Activated CD8-positive, alpha-beta memory T cell treated with anti-CD3 and anti-CD28 coated beads, Interleukin-2, amount 10 ng/mL, durations not matched to agents 7 days and 5 days (primary cell): ENCODE measurements at places on chromosomes 1 and 21. TPM values are rescaled to one million over a fixed set of nuclear protein-coding genes. Genes with fewer than 3 reads are reported as not detected.

The LIX1L gene
- 36.2 TPM for total RNA-seq

- H3K4me1 ChIP-seq: no peaks in the 10 kb centered on the region
- no peak overlapping the region for H3K4me3 ChIP-seq
- no peak for DNase-seq
- no peaks in the 10 kb centered on the region for H3K27me3 ChIP-seq
- no peaks in the 10 kb centered on the region for H3K36me3 ChIP-seq
- H3K27ac ChIP-seq: no peak overlapping the region
Observed at GRCh38 chr1:241391926-241392710, 35.1 kb upstream of the RGS7 start.

- no peak for DNase-seq
- no peaks in the 10 kb centered on the region for H3K4me1 ChIP-seq
- H3K36me3 ChIP-seq: no peaks in the 10 kb centered on the region
- H3K27ac ChIP-seq: no peak overlapping the region
- no peaks in the 10 kb centered on the region for H3K27me3 ChIP-seq
Observed at GRCh38 chr1:3222042-3222692, 153.2 kb downstream of the PRDM16 start.

DNA sequence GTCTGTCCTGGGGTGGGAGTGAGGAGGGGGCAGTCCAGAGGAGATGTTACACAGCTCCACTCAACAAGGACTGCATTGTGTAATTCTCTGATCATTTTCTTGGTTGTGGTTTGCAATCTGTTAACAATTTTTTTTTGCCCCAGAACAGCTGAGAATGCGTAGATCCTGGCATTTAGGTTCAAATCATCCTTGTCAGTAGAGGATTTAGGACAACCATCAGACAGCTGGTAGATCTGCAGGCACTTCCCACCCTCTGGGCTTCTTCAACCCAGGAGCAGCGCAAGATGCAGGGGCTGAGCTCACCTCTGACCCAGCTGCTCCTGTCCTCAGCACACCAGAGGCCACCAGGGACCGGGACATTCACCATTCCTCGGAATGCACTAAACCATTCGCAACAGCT, 13.5 kb downstream of the BCAR3 start:
- peaks cover 3% of the 10 kb centered on the region for H3K27me3 ChIP-seq
- H3K36me3 ChIP-seq: no peaks in the 10 kb centered on the region
- no peak overlapping the region for H3K27ac ChIP-seq
- DNase-seq: no peak

DNA sequence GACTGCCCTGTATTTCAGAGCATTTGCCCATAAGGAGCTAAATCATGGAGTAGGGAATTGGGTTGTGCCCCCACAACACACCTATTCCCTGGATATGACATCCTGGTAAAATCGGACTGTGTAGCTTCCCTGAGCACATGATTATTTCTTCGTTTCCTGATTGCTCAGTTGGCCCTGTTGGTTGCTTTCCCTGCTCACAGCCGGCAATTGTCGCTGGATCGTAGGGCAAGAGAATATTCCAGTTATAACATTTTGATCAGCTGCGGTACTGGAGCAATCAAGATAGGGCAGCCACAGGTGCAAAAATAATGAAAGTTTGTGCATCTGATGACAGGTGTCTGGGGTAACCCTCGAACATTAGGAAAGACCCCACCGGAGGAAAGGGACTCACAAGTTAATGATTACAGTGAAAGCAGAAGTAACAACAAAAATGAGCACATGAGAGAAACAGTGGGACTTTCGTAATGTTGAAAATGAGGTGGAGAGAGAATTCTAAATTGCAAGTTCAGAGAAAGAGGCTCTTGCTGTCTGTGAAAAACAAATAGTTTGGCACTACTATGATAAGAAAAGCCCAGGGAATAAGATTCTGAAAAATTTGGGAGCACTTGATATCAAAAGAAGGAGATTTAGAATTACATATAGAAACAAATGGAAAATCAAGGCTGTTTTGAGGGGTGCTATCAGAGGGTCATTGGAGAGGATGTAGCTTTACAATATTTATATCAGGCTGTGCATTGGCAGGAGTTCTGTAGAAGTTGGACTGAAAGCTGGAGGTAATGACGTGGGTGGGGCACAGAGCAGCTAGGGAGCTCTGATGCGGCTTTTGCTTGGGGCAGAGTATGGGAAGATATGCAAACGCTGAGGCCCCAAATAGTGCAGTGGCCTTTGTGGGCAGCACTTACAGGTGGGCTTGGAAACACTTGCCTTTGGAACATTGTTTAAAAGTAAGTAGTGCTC, at the start of gene MAB21L3:
Gene MAB21L3, plus strand, starts transcription at position 833 of the 957 bp plus-strand sequence. CDS start 1,217 bp downstream, outside the sequence.
- no peaks in the 10 kb centered on the region for H3K36me3 ChIP-seq
- H3K27me3 ChIP-seq: peaks cover 20% of the 10 kb centered on the region
- no peak for DNase-seq
- H3K4me3 ChIP-seq: no peak within 1 kb of the TSS
- no peaks in the 10 kb centered on the region for H3K4me1 ChIP-seq
- H3K27ac ChIP-seq: no peak within 1 kb of the TSS

- no peak overlapping the region for H3K4me3 ChIP-seq
- DNase-seq: no peak
- H3K36me3 ChIP-seq: no peaks in the 10 kb centered on the region
Observed at GRCh38 chr1:56019472-56019871, 559.9 kb downstream of the PLPP3 start.

- H3K36me3 ChIP-seq: no peaks in the 10 kb centered on the region
- H3K4me1 ChIP-seq: no peaks in the 10 kb centered on the region
- DNase-seq: no peak
- no peaks in the 10 kb centered on the region for H3K27me3 ChIP-seq
- H3K27ac ChIP-seq: no peak overlapping the region
Observed at GRCh38 chr1:103194984-103195383, 86.7 kb upstream of the COL11A1 start.

DNA sequence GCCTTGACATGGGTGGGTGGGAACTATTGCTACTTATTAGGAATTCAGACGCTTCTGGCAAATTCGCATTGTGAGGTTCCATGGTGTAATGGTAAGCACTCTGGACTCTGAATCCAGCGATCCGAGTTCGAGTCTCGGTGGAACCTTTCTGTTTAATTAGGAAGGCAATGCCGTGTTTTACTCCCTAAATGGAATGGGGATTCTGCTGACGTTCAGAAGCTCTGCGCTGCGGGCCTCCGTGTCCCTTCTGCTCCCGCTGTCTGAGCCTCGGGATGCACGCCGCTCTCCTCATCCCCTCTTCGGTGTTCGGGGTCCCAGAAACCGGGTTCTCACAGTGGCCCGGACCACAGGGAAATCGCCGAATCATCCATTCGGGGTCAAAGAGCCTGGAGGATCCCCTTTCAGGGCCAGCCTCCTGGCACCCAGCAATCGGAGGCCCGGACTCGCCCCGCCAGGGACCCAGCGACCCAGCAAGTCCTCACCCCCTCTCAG, 280.3 kb downstream of the FAM72C start:
- no peak overlapping the region for H3K27ac ChIP-seq
- H3K27me3 ChIP-seq: peaks cover 47% of the 10 kb centered on the region
- no peak for DNase-seq
- no peak overlapping the region for H3K4me3 ChIP-seq
